ENCODE measurements at places on chromosomes 16 and 17.

GRCh38 chr16:17606460-17606859 lies 135.7 kb upstream of the XYLT1 start:
- DNase-seq = no peak

DNA sequence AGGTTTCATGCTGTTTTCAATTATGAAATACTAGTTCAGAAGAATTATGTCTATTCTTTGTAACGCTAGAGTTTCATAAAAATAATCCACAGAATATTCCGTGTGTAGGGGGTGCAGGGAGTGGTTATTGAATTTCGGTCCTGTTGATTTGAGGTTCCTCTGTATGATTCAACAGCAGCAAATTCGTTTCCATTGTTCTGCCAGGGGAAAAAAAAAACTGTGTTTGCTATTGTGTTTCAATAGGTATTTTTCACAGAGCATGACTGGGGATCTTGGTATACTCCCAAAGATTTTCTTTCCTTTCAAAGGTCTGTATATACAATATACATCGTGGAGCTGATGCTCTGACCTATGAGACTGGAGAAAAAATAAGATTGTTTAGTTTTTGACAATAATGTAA lies 15.8 kb downstream of the SHISA9 start:
- no peak for DNase-seq

- DNase-seq = no peak
These were observed 31.0 kb upstream of the C16orf78 start for GRCh38 chr16:49342336-49343265.

- peak; percentile 8 for DNase-seq
These were observed 5.6 kb upstream of the CIITA start for GRCh38 chr16:10871157-10871991.

All from NCI-H1092 treated with DMSO at 0.1 percent for 48 hours (cell line).